Fibroblast of skin of left quadriceps (primary cell): ENCODE measurements at places on chromosomes 7 and 10.

GRCh38 chr7:74404741-74405140 is 49.0 kb upstream of the GTF2IRD1 start:
- DNase-seq: no peak

- no peak for DNase-seq
These were observed 381.1 kb downstream of the SDK1 start for GRCh38 chr7:3682028-3682710.

DNA sequence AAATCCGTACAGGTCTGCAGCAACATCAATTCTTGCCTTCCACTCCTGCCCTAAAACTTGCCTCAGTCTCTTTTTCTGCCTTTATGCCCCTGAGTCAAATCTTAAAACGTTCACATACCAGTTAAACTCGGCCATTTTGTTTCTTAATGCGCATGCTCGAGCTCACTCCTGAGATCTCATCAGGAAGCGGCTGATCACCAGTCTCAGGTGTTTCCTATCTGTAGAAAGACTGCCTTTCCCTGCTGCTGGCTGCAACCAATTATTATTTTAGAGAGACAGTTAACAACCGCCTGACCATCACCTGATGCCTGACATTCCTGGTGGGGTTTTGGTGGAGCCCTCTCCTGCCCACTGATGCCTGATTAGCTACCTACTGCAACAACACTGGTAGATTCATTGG is 70.2 kb upstream of the TMEM140 start:
- DNase-seq: no peak

DNA sequence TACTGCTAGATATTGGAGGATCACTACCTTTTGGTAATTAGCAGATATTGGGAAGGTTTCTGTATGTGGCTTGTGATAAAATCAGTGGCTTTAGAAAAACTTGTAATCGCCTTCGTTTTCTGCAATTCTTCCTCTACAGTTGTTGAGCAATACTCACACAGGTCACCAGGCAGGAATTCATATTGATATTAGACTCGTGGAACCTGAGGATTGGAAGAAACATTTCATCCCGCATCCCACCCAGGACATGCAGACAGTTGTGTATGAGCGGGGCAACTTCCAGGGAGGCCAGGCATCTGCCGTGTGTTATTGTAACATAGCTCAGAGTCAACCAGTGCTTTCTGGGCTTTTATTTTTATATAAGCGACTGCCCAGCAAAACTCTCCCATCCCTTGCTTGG is 821.3 kb downstream of the LRMDA start:
- DNase-seq: no peak

DNA sequence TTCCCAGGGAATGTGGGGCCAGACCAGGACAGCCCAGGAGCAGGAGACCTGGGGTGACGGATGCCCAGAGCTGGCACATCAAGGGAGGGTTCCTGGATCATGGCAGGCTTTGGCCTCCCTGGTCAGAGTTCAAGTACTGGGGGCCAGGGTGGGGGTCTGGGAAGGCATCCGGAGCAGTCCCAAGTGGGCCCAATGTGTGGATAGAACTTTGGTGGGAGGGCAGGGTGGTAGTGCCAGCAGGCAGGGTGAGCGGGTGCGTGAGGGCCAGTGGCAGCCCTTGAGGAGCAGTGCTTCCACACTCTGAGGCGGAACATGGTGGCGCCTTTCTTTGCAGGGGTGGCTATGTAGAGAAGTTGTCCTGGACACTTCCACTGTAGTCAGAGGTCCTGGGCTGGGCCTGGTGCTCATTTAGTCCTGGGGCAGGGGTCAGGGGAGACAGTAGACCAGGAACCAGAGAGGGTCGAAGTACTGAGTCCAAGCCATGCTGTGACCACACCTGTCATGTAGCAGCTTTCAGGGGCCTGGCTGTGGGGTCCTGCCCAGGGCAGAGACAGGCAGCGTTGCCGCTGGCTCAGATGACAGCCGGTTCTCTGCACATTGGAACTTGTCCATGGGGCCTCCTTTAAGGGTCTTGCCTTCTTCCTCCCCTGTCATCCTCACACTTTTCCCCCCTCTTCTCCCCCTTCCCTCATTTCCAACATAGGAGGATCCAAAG is 22.2 kb upstream of the CSGALNACT2 start:
- no peak for DNase-seq

GRCh38 chr7:144525956-144526355 is 122.5 kb upstream of the NOBOX start:
- no peak for DNase-seq

- DNase-seq: no peak
These were observed 19.2 kb downstream of the RBM17 start for GRCh38 chr10:6108072-6108471.

GRCh38 chr10:122558452-122558851 is 2.1 kb upstream of the DMBT1 start:
- no peak for DNase-seq
